Airway epithelial cell (primary cell): ENCODE measurements at places on chromosomes 5 and 9. TPM values are rescaled to one million over a fixed set of nuclear protein-coding genes. Genes with fewer than 3 reads are reported as not detected.

PCDHGA6 gene
- total RNA-seq: 0.37 and 0.63 TPM in 2 replicates

EXD3 gene
- total RNA-seq: 9.1 and 14.1 TPM in 2 replicates

NRG2 gene
- 0.05 TPM in 1 of 2 replicates, not detected in the other for total RNA-seq

CYLC2 gene
- not detected in 2 replicates for total RNA-seq

LCN2 gene
- 24.7 and 33.4 TPM in 2 replicates for total RNA-seq

INSL4 gene
- total RNA-seq: 1.0 TPM in 1 of 2 replicates, not detected in the other

SHC3 gene
- total RNA-seq: 0.92 and 5.8 TPM in 2 replicates

TMEM8B gene
- total RNA-seq: 4.5 and 5.7 TPM in 2 replicates

DMRTA1 gene
- 2.0 and 2.4 TPM in 2 replicates for total RNA-seq
